Stimulated activated CD4-positive, alpha-beta T cell treated with anti-CD3 and anti-CD28 coated beads, Interleukin-1b, Interleukin-23, amount 100 ng/mL, for 4 hours (primary cell): ENCODE measurements at places on chromosomes 7 and 10.

DNA sequence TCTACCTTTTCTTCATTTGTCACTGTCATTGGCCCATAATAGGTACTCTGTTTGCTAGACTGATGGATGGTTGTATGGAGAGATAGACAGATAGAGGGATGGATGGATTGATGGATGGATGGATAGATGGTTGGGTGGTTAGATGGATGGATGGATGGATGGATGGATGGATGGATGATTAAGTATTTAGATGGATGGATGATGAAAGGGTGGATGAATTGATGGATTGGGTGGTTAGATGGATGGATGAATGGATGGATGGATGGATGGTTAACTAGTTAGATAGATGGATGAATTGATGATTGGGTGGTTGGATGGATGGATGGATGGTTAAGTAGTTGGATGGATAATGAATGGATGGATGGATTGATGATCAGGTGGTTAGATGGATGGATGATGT is 334.7 kb upstream of the AUTS2 start:
- no peak for DNase-seq

DNA sequence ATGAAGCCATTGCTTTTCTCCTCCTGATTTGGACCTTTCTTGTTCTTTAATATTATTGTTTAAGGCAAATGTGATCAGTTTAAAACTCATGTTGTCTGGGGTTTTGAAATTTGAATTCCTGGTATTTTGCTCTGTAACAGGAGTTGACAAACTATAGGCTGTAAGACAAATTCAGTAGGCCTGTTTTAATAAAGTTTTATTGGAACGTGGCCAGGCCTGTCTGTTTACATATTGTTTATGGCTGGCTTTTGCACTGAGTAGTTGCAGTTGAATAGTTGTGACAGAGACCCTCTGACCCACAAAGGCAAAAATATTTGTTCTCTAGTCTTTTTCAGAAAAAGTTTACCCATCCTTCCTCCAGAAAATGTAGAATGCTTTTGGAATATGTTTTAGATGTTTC is 29.8 kb downstream of the STARD3NL start:
- DNase-seq: no peak

DNA sequence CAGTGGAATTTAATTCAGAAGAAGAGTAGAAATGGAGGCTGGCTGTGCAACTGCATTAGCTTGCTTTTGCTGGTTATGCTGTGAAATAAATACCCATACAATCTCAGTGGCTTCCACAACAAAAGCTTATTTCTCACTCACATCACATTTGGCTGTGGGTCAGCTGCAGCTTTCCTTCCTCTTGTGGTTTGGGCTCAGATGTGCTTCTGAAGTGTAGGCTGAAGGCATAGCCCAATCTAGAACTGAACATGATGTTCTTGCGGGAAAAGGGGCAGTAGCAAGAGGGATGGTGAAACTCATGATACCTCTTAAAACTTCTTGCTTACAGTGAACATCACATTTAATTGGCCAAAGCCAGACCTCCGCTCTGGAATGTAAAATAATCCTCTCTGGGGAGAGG is 119.9 kb downstream of the HECW1 start:
- no peak for DNase-seq

DNA sequence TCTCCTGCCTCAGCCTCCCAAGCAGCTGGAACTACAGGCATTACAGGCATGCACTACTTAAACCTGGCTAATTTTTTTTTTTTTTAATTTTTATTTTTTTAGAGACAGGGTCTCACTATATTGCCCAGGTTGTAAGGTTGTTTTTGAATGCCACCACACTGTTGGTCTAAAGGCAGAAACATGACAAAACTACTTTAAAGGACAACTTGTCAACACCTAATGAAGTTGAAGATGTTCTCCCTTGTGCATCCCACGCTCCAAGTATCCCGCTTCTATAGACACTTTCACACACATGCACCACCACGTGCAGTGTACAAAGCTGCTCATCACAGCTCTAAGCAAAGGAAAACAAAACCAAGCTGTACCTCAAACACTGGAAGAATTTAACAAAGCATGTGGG is 226.4 kb downstream of the FGFR2 start:
- DNase-seq: no peak

GRCh38 chr7:123647106-123647730 is 8.4 kb upstream of the LMOD2 start:
- no peak for DNase-seq

DNA sequence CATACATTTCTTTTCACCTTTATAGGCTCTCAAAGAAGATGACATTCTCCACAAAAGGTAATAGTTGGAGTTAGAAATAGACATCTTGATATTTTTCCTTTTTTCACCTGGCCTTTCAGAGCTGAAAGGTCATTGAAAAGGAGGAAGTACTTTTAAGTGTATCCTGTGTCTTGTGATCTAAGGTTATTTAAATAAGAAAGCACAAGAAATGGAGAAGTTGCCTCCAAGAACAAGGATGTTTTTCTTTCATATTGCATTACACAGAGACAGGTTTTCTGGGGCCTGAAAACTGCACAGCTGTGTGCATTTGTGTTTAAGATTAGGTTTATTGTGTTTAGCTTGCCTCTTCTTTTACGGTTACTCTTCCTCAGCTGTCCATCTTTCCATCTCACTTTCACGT is 103.4 kb upstream of the SEMA3D start:
- DNase-seq: no peak
